ENCODE measurements at places on chromosomes 7 and 10.

GRCh38 chr10:84499846-84500245, 171.5 kb downstream of the CCSER2 start:
- no peak for DNase-seq

DNA sequence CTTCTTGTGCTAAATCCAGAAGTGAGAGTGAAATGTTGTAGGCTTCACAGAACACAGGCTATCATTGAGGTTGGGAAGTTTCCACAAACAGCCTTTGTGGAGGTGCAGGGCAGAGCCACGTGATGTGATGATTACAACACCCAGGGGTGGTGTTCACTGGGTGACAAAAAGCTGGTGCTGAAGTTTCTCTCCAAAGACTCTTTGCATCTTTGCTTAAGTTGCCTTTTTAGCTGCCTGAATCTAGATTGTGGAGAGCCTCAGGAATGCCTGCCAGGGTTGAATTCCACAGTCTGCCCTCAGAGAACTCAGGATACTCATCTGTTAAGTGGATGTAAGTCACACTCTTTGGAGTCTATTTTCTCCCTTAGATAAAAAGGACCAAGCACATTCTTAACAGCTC, 56.3 kb downstream of the PLXNA4 start:
- DNase-seq = no peak

DNA sequence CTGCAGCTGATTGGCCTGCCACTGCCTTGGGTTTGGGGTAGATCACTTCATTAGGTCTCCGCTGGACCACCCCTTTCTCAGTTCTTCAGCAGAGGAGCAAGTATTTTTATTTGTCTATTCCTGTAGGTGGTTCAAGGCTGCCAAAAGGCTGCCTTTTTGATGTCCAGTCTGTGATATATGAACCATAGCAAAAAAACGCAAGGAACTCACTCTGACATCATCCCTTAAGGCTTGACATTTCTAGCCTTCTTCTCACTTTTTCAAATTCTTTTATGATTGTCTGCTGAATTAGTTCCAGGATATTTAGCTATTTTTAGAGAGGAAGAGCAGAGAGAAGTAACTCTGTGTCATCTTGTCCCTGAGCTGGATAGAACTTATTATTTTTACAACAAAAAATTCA, 269.2 kb downstream of the BAMBI start:
- no peak for DNase-seq

- no peak for DNase-seq
These were observed 99.1 kb downstream of the NPY start for GRCh38 chr7:24383055-24383454.

DNA sequence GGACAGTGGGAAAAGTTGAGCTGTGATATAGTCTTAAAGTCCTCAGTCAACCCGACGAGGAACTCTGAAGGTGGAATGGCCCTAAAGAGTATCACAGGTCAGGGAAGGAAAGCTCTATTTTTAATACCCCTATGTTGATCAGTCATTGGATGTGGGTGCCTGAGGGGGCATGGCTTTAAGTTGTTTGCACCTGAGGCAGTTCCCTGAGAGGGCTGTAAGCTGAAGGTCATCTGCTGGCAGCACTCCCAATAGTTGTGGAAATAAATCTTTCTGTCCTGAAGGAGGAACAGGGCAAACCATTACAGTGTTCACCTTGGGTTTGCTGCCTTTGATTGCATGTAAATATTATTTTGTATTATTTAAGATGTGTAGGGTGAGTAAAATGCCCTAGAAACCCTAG, 17.8 kb upstream of the C1GALT1 start:
- no peak for DNase-seq

DNA sequence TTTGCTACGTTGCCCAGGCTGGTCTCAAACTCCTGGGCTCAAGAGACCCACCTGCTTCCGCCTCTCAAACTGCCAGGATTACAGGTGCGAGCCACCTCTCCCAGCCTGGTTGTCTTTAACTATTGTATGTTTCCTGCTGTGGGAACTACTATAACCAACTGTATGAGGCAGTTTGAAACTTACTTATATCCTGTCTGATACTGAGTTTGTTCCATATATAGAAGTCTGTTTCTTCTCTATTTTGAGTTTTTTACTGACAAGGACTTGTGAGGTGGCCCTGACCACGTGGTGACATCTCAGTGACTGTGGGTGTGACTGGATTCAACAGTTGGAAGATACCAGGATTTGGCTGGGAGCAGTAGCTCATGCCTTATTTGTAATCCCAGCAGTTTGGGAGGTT, 14.2 kb downstream of the FBH1 start:
- no peak for DNase-seq

DNA sequence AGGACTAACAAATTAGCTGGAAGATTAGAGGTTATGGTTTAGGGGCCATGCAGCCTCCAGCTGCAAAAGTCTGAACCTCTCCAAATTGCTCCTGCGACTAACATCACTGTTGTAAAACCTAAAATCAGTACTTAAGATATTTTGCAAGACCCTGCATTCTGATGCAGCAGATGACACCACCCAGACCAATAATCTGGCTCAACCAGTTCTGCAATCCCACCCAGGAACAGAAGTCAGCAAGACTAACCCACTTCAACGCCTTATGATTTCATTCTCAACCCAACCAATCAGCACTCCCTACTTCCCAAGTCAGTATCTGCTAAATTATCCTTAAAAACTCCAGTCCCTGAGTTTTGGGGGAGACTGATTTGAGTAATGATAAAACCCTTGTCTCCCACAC, 250.8 kb upstream of the MBL2 start:
- DNase-seq = no peak

- no peak for DNase-seq
These were observed 5.8 kb downstream of the CHAT start for GRCh38 chr10:49619613-49620012.

DNA sequence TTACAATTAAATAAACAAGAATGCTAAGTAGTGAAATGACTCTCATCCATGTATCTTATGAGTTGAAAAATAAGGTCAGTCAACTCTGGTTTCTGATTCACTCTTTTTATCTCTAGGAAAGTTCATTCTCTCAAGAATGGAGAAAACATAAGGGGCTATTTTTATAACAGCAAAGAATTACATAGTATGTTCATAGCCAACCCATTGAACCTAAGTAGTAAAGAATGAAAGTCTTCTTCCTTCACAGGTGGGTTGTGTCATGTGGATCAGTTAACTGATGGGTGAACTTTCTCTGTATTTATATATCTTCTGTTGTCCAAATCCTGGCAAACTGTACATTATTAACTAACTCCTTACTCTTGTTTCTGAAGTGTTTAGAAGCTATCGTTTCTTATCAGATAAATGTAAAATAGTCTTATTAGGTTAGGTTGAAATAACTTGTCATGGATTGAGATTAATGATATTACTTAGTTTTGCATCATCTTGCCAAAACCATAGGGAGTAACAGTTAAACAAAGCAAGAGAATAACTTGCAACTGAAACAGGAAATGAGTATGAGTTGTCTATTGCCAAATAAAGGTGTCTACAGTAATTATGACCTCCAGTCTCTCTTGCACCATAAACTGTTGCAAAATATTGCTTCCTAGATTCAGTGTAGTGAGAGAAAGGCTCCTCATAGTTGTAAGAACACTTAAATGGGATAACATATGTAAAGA, 86.8 kb downstream of the ANKRD7 start:
- DNase-seq = no peak

GRCh38 chr7:100456562-100456961, 7.5 kb downstream of the SPACDR start:
- DNase-seq = no peak

DNA sequence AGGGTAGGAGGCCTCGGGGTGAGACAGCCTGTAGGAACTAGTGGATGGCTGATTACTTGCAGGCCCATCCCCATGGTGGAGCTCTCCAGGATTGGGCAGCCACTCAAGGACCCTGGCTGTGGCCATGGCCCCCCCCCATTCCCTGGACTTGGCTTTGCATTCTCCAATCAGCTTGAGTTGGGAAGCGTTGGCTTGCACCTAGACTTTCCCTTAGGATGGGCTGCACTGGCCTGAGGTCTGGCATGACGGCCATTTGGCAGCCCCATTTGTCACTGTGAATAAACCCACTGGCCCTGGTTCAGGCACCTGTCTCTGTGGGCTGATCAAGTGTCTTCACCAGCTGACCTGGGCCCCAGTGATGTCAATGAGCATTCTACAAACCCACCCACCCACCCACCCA, 41.4 kb downstream of the RAMP3 start:
- no peak for DNase-seq

DNA sequence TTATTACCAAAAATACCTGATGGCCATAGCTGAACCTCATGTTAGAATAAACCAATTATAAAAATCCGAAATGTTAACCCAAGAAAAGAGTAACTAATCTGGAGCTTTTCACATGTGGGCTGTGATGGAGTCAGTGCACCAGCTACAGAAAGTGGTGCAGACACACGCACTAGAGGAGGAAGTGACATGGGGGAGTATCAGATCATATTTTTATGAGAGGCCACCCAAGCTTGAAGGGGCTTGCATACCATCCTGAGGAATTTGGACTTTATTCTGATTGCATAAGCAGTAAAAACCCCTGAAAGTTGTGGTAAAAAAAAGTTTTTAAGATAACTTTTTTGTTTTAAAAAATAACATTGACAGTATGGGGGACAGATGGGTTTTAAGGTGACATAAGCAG, 1148.5 kb upstream of the CELF2 start:
- no peak for DNase-seq

DNA sequence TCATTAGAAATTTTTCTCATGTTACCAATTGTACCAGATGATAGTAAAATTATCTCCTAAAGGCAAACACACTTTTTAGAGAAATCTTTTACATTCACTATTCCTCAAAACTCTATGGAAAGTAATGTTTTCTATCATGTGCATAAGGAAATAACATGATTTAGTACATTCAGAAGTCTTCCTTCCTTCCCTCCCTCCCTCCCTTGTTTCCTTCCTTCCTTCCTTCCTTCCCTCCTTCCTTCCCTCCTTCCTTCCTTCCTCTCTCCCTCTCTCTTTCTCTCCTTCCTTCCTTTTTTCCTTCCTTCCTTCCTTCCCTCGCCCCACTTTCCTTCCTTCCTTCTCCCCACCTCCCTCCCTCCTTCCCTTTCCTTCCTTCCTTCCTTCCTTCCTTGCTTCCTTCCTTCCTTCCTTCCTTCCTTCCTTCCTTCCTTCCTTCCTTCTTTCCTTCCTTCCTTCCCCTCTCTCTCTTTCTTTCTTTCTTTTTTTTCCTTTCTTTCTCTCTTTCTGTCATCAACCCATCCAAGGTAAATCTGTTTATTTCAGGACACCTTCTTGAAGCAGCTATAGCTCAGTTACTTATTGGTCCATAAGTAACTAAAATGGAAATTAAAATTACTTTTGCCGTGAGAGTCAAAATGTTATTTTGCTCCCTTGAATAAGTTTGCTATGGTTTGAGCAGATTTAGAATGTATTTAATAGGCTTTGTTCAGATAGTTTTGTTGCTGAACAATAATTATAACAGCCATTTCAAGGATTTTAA, 197.9 kb downstream of the PLXDC2 start:
- DNase-seq = no peak

- no peak for DNase-seq
These were observed 498.2 kb downstream of the TNS3 start for GRCh38 chr7:47083476-47084250.

DNA sequence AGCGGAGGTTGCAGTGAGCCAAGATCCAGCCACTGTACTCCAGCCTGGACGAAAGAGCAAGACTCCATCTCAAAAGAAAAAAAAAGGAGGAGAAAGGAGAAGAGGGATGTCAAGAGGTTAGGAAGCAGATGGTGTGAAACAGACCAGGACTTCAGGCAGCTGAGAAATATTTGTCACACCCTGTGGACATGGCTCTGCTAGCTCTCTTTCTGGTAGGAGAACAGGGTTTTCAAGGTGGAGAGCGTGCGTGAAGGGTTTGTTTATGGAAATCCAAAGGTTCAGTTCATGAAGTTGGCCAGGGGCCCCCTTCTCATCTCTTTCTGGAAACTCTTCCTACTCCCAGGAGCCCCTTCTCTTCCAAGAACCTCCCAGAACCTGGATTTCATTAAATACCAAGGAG, 110.8 kb upstream of the GALNT17 start:
- DNase-seq = no peak

- no peak for DNase-seq
These were observed 88.9 kb downstream of the SCRN1 start for GRCh38 chr7:29900745-29901144.

DNA sequence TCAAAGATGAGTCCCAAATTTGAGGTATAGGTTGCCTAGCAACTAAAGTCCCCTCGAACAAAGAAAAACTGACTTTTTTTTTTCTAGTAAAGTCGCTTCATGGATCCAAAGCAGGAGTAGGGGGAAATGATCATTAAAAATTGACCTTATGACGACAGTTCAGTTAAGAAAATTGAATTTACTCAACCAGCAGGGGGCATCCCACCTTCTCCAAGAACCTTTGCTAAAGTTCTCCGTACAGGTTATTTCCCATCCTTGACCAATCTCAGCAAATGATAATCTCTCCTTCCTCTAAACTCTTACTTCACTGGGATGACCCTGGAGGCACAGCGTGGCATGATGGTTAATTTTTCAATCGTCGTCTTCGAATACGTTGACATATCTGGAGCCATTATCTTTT, 228.3 kb downstream of the CALN1 start:
- no peak for DNase-seq

- DNase-seq = no peak
These were observed 175.8 kb downstream of the TNS3 start for GRCh38 chr7:47405921-47406800.

DNA sequence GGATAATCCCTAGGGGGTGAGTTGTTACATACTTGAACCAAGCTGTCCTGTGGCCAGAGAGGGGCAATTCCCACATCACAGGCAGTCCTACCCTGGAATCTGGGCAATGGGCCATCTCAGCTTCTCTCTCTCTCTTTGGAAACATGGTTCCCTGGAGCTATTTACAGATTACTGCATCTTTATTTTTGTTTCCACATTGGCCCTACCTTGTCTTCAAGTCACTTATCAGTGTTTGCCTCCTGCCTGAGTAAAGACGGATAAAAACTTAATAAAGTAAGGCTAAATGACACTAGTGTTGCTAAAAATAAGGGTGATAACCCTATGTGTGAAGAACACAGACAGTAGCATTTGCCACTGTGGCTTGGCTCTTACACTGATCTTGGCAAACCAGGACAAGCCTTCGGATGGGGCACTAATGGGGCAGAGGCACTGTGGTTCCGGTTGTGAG, 228.2 kb downstream of the GFRA1 start:
- DNase-seq = no peak

GRCh38 chr10:11776080-11776479, 33.9 kb downstream of the ECHDC3 start:
- DNase-seq = no peak

GRCh38 chr7:157775560-157776332, 438.9 kb downstream of the DNAJB6 start:
- DNase-seq = no peak

- DNase-seq = no peak
These were observed 87.7 kb downstream of the NKX6-2 start for GRCh38 chr10:132698211-132698751.

GRCh38 chr7:78224923-78225322, 426.4 kb downstream of the PHTF2 start:
- no peak for DNase-seq
